ENCODE measurements at places on chromosomes 4 and X.

DNA sequence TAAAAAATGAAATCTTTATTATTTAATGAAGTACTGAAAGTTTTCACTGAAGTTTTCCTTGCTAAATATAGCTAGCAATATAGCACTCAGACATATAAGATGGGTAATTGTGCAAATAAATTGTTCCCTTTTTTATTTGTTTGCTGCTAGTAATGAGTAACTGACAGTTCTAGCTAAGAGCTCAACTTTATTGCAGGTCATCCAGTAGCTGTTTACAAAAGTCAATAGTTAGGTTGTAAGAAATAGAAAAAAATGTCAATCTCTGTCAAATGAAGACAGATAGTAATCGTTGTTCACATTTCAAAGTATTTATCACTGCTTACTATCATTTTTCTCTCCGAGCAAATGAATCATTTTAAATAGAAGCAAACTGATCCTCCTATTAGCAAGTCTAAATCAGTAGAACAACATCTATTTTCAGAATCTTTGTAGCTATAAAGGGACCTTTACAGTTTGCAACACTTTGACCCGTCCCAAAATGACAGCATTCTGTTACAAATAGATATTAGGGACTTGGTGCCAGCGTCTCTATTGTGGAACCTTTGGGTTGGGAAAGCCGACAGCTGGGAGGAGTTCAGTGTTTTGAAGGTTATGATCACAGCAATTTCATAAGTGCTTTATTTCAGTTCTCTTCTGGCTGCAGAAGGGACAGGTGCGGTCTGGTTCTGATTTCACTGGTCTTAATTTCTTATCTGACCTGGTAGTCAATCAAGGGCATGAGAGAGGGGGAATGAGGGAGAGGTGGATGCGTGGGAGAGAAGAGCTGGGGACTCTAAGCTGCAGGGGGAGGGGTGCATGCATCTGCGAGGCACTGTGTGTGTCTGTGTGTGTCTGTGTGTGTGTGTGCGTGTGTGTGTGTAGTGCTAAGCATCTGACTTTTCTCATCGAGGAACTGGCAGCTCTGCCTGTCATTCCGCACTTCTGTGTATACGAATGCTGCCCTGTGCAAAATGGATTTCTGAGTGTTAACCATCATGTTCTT is 227.9 kb upstream of the PITX2 start:
- no peak for DNase-seq

- DNase-seq = no peak
These were observed 1.7 kb upstream of the GDI1 start for GRCh38 chrX:154435171-154435733.

DNA sequence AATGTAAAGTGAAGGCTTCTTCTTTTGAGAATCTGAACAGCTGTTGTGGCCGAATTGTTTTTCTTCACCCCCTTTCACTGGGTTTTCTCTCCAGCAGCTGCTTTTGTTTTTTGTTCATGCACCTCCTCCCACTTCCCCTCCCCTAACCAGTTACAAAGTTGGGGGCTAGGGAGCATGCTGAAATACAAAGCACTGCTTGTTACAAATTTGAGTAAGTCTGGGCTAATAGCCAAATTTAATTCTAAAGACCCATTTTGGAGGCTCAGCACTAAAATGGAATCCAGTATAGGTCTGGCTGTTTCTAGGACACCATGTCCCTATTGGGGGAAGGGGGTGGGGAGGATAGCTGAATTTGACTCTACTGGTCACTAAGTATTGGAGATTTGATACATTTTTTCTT is 89.2 kb upstream of the GPM6B start:
- DNase-seq = no peak

GRCh38 chrX:34612036-34612435 is 45.0 kb downstream of the TMEM47 start:
- DNase-seq = no peak

- peak; percentile 3 for DNase-seq
These were observed 123.6 kb downstream of the PCDH18 start for GRCh38 chr4:137408527-137409177.

DNA sequence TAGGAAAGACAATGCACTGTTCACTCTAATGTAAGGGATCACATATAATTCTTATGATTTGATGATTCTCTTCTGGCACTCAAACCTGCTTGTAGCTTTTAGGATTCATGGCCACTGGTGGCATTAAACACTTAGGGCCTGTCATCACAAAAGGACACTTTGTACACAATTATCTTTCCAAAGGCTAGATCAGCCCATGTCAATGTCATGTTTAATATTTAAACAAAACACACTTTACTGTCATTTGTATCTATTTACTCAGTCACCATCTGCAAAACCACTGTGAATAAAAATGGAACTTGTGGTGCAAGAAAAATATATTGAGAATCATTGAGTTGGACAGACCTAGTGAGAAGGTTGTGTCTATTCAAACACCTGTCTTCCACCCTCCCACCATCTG is 83.6 kb upstream of the TTC29 start:
- no peak for DNase-seq

DNA sequence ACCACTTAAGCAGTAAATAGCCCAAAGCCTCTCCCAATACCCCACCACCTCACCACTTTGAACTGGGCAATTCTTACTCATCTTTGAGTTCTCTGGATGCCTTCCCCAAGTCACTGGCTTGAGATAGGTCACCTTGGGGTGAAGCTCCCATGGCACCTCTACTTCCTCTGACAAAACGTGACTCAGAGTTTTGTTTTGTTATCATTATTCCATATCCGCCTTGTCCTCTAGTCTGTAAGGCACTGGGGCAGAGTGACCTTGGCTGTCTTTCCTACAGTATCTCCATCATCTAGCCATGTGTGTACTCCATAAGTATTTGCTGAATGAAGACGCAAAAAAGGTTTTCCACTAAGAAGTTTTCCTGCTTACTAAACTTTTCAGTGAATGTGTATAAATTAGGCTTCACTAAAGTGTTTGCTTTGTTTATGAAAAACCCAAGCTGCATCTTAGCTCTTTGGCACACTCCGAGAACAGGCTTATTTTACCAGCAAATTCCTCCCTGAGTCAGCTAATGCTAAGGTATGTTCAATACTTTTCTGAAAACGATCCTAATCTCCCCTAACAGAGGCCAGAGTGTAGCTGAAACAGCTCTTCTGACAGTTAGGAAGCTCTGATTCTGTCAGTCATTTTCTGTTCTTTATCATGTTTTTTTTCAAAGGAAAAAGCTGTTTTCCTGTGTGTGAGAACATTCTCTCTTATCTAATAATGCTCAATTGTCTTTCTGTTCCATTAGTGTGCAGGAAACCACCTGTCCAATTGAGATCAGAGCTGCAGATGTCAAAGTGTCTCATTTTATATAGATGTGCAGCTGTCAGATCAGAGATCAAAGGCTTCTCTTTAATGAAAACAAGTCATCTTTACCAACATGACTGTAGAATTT is 30.2 kb upstream of the TSPAN5 start:
- no peak for DNase-seq

DNA sequence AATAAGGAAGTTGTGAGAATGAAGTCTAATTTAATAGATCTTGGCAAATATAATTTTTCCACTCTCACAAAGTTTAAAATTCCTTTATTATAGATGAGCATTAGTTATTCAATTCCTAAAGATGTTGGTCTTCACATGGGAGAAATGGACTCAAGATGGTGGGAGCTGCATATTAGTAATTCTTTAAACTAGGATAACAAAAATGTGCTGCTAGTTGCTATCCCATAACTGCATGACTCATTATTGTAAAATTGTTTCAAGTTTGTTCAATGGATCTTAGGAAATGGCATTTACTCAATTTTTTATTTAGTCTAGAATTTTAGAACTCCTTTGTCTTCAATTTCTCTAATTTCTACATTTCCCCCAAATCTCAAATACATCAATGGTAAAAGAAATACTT is 155.8 kb downstream of the ATP10D start:
- no peak for DNase-seq

DNA sequence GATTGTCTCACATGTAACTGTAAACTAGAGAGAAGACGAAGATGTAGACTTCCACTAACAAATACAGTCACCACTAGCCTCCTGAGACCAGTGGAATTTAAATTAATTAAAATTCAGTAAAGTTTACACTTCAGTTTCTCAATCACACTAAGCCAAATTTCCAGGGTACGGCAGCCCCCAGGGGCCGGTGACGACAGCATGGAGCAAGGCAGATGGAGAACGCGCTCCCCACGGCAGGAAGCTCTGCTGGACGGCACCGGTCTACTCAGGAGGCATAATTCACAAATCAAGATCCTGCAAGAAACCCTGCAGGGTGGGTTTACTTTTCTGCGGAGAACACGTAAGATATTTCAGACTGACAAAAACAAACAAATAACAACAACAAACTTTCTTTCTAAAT is 80.7 kb downstream of the FAT1 start:
- DNase-seq = no peak

GRCh38 chrX:39121903-39122302 is 320.6 kb downstream of the MID1IP1 start:
- no peak for DNase-seq

DNA sequence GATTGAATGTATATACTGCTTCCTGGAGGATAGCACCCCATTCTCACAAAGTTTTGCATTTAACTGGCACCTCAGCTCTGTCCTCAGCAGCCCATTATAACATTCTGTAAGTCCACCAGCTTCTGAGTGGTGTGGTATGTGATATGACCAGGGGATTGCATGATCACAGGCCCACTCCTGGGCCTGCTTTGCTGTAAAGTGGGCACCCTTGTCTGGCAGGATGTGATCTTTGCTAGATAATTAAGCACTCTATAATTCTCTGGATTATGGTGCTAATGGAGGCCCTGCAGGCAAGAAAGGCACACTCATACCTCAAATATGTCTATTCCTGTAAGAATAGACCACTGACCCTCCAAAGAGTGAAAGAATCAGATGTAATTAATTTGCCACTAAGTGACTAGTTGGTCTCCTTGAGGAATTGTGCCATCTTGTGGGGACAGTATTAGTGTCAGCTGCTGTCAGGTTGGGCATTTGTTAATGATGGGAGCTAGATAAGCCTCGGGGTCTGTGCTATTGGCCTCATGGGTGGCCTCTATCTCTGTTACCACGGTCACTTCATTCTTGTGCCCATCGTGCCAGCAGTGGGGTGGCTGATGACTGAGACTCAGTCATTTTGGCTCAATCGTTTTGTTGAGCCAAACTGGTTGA is 2.2 kb upstream of the CFI start:
- DNase-seq = peak; percentile 64

DNA sequence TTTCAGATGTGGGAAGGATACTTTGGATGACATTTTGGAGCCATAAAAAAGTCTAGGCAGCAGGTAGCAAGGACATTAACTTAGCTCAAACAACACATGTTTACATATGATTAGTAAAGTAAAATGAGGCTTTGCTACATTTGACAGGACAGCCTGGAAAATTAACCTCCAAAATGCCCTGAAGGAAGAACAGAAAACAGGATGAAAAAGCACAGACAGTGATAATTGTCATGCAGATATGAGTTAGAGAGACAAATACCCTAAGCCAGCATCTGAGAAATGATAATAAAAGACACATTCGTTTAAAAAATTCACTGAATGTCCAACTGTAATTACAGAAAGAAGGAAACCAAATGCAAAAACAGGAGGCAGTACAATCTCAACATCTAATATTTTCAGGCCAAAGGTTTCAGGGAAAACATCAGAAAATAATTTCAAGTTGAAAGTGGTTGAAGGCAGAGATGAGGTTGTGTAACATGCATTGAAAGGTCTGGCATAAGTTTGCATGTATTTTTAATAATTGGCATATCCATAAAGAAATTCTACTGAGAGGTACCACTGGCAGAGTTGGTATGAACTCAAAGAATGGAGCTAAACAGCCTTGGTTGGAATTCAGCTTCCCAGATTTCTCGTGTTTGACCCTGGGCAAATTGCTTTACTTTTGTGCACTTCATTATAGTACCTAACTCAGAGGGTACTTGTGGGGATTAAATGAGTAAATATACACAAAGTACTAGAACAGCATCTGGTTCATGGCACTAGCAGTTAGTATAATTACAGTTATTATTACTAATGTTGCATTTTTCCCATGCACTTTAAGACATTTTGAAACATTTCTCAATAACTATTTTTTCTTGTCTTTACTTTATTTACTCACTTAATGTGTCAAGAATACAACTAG is 54.4 kb upstream of the MAP9 start:
- no peak for DNase-seq

Measured in small intestine (tissue), 16 donors.